ENCODE measurements at places on chromosomes 11 and 22. TPM values are rescaled to one million over a fixed set of nuclear protein-coding genes. Genes with fewer than 3 reads are reported as not detected.

Gene BIK
- total RNA-seq, result not detected

Gene ANO9
- 0.42 TPM for total RNA-seq

- DNase-seq, result no peak
Measured at GRCh38 chr22:30557243-30557642, 10.7 kb upstream of the SEC14L6 start.

DNA sequence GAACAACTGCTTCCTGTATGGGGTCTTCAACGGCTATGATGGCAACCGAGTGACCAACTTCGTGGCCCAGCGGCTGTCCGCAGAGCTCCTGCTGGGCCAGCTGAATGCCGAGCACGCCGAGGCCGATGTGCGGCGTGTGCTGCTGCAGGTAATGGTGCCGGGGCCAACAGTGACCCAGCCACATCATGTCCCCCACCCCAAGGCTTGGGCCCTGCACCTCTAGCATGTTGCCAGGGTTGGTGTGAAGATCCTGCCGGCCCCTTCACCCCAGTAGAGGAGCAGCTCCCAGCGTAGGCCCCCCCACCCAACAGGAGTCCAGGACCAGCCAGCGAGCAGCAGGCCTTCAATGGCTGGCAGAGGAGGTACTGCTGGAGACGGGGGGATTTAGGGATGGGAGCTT lies 15.9 kb downstream of the TAB1 start:
- no peak for DNase-seq

- no peak for DNase-seq
Measured at GRCh38 chr11:34305193-34305592, 52.6 kb downstream of the ABTB2 start.

GRCh38 chr22:47158457-47158856 lies 396.0 kb downstream of the TBC1D22A start:
- DNase-seq, result no peak

DNA sequence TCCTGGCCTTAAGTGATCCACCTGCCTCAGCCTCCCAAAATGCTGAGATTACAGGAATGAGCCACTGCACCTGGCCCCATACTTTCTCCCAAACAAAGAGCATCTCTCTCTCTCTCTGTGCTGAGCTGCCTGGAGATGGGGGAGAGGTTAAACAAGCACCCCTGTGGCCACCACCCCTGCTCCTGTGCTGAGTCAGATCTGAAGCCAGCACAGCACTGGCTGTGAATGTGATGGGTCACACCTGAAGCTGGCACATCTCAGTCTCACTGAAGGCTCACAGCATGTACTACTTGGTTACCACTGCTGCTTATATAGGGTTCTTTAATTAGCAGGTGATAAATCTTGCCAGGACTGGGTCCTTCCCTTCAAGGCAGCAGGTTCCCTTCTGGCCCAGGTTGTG lies 10.8 kb upstream of the WEE1 start:
- DNase-seq, result no peak
